ENCODE measurements at places on chromosomes 16 and 17.
A peak's percentile ranks its signal among the peaks of the same experiment; 100 is the strongest.

- DNase-seq, result no peak
Measured at GRCh38 chr17:81715872-81716673, 4.0 kb downstream of the SLC25A10 start.

DNA sequence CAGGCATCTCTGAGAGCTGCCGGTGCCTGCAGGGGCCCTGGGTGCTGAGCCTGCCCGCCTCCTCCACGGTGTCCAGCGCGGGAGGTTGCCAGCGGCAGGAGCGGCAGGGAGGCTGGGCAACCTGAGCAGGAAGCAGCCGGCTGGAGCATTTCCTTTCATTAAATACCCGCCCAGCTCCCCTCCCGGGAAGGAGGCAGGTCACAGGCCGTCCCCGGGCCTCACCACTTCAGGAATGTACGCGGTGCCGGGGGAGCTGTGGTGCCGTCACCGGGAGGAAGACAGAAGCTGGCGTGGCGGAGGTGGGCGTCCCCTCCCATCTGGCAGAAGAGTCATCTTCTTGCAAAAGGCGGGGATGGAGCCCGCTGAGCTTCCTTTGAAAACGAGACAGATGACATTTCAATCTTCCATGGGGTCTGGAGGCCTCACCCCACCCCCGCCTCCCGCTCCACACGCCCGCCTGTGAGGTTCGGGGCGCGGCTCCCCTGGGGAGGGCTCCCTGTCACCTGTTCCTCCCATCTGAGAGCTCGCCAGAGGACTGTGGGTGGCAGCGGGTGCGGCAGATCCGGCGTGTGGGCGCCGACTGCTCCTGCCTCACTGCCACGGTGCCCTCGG, 16.0 kb downstream of the SOX8 start:
- no peak for DNase-seq

- peak; percentile 48 for DNase-seq
Measured at GRCh38 chr16:73202161-73202729, 154.3 kb upstream of the ZFHX3 start.

DNA sequence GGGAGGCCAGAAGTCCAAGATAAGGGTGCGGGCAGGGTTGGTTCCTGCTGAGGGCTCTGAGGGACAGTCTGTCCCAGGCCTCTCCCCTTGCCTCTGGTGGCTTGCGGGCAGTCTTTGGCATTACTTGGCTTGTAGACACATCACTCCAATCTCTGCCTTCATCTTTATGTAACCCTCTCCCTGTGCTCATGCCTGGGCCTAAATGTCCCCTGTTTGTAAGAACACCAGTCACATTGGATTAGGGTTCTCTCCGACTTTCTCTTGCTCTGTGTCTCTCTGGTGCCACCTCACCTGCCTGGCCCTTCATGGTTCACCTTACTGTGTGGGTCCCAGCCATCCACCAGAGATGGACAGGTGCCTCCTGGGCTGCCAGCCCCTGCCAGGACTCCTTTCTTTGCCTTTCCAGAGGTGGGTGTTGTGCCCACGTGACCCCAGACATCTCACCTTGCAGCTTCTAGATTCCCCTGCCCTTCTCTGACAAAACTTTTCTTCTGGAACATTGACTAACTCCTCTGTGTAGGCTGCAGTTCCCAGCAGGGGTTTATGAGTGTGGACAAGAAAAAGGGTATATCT, 205.8 kb downstream of the MSI2 start:
- DNase-seq, result no peak

- no peak for DNase-seq
Measured at GRCh38 chr16:56357241-56357764, 68.0 kb downstream of the AMFR start.

DNA sequence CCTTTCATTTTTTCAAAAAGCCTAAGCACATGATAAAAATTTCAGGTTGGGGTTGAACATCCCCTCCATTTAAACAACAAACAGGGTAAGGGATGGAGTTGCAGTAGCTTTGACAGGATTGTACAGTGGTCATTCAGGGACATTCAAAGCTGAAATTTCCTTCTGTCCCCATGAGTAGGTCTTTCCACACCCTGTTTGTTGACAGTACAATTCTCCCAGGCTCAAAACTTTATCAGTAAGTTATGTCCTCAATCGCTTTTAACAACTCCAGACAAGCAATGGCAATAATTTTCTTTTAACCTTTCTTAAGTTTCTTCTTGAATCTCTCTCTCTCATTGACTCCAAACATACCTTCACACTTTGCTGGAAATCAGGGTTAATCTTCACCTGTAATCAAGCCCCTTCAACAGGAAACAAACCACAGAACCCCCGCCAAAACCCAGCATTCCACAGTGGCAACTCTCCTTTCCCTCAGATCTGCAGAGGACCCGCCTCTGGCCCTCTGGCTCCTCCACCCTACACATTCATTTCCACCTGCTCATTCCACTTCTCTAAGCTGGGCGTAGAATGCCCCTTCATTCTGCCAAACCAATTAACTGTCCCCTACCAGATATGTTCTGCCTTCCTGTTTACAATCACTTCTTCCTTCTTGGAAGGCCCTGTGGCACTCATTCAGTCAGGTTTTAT, 20.7 kb downstream of the TXNDC11 start:
- no peak for DNase-seq

DNA sequence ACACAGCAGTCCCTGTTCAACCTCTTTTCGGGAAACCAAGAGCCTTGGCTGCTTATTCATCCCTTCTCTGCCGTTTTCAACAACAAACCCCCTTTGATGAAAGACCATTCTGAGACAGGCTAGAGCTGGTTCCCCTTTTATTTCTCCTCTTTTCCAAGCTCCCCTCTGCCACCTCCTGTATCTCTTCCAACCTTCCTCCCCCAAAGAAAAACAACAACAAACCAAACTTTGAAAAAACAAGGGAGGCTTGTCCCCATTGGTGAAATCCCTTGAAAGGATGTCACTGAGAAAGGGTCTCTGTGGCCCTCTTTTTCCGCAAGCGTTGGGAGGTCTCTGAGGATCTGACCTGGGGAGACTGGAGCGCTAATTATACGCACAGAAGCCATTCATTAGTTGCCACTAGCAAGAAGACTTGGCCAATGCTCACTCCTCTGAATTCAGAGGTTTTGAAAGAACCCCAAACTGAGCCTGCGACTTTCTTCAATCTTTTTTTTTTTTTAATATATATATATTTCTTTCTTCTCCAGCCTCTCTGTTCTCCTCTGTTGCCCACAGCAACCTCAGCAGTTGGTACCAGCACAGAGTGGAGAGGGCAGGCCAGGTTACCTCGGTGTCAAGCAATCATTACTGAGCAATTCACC, 101.4 kb downstream of the PITPNC1 start:
- DNase-seq, result no peak

GRCh38 chr17:80424261-80424660, 9.3 kb downstream of the ENDOV start:
- no peak for DNase-seq

GRCh38 chr17:43314611-43315011, 80.8 kb upstream of the RNU2-1 start:
- DNase-seq, result no peak

DNA sequence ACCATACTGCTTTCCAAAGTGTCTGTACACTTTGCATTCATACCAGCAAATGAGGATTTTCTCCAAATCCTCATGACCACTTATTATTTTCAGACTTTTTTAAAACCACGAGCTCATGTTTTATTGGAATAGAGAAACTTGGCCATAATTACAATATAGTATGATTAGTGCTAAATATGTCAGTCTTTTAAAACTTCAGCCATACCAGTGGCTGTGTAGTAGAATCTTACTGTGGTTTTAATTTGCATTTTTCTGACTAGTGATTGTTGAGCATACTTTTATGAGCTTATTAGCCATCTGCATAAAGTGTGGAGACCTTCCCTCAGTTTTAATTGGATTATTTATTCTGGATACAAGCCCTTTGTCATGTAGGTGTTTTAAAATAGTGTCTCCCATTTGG, 57.8 kb downstream of the NLK start:
- no peak for DNase-seq

DNA sequence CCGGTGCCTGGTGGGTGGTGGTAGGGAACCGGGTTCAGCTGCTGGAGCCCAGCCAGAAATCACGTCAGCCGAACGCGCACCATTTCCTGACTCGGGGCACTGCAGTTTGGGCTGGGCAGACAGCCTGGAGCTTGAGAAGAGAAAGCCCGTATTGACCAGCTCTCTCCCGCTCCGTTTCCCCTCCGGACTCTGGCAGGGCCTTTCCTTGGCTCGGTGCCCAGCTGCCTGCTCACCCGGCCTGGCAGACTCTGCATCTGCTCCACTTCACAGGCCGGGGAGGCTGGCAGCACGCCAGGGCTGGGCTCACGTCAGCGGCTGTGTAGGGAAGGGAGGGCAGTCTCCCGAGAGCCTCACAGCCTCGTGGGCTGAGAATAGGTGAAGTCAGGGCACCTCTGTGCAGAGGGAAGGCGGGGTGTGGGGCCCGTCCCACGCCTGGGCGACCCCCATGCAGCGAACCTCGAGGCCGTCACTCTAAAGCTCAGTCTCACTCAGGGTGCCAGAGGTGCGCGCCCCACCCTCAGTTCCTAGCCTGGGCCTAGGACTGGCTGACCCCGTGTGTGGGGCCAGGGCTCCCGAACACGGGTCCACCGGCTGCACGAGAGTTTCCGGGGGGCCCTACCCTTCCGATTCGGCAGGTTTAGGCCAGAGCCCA, 59.1 kb downstream of the OR1D5 start:
- no peak for DNase-seq

DNA sequence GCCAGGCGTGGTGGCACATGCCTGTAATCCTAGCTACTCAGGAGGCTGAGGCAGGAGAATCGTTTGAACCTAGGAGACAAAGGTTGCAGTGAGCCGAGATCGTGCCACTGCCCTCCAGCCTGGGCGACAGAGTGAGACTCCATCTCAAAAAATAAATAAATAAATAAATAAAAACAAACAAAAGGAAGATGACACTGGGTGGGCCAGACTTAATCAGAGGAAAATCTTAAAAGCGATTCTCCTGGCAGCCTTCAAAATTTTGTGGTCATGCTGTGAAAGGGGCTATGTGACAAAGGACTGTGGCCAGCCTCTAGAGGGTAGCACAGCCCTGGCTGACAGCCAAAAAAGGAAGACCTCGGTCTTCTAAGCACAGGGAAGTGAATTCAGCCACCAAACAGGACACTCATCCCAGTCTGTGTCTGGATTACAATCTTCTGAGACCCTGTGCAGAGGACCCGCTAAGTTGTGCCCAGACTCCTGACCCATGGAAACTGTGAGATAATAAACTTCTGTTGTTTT, 391.1 kb downstream of the CNTNAP4 start:
- DNase-seq, result peak; percentile 37

DNA sequence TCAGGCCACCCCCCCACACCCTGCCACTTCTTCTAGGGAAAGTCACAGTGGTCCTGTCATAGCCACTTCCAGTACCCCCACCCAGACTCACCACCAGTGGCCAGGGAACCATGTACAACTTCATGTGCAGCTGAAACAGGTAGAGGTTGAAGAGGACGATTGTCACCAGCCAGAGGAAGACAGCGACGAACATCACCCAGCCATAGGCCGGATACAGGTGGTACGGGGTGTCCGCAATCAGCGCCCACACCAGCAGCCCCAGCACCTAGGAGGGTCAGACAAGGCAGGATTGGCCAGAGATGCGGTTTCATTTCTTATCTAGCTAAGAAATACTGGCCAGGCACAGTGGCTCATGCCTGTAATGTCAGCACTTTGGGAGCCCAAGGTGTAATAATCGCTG, 16.7 kb downstream of the ARL2BP start:
- DNase-seq, result no peak

- no peak for DNase-seq
Measured at GRCh38 chr17:34177642-34178041, 77.4 kb upstream of the CCL2 start.

GRCh38 chr16:68764862-68765261, 27.8 kb downstream of the CDH1 start:
- DNase-seq, result no peak

- no peak for DNase-seq
Measured at GRCh38 chr17:21368545-21369246, 7.5 kb upstream of the KCNJ12 start.

DNA sequence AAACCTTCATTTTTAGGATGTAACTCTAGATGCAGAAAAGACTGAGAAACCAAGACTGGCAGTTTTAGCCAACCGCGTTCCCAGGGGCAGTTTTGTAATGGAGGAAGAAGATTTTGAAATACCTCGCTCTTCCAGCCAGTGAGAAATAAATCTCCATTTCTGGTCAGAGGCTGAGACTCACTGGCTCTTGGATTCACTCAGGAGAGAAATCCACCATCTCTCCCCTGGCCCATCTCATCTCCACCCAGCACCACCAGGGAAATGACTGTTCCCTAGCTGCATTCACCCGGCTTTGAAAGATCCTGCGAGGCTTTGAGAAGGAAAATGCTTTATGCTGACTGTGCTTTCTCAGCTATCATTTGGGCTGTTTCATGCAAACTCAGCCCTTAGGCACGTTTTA, 185.2 kb downstream of the SOX9 start:
- DNase-seq, result peak; percentile 15

DNA sequence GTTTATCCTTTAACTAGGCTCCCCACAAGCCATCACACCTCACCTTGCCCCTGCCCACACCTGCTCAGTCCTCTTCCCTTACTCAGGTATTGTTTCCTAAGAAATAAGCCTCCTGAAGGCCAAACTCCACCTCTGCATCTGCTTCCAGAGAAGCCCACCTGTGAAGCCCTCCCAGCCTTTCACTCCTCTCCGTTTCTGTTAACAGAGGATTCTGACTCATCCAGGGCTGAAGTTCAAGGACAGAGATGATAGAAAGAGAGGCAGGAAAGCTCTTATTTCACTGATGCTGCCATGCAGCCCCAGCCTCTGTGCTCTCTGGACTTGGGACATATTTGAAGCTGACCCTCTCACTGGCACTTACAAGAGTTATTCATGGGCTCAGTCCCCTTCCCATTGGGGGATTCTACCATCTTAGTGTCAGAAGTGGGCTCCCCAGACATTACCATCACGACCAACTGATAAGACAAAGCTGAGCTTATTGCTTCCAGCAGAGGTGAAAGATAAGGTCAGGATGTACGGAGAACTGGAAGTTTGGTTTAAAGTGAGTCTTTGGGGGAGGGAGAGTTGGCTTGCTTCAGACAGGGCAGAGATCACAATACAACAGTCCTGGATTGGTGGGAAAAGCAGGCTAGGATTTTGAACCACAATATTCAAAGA, 35.3 kb upstream of the XYLT2 start:
- DNase-seq, result no peak

- DNase-seq, result peak; percentile 66
Measured at GRCh38 chr17:17387498-17388362, 84.6 kb downstream of the NT5M start.

DNA sequence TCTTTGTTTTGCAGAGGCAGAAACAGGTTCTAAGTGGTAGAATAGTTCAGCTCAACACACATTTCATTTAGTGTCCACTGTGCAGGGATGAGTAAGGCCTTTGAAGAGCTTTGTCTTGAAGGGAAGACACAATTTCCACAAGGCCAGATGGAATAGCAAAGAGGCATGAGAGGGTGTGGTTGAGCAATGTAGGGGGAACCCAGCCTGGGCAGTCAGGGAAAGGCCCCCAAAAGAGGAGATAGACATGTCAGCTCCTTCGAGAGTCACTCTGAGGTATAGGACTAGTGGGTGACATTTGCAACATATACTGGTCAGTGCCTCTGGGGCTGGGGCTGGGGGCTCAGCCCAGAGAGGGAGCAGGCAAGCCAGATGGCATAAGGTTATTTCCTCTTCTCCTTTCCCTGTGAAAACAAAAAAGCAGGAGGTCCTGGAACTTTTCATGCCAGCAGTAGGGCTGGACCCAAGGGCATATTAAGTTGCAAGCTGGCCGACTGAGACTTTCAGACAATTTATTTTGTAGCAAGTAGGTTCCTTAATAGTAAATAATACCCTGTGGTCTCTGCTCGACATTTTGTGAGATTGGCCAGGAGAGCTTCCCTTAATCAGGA, 7.1 kb downstream of the ALKBH5 start:
- no peak for DNase-seq

All from HuH-7 (cell line).